ENCODE measurements at places on chromosomes 2 and 18.

GRCh38 chr2:69619725-69620124 is 23.8 kb downstream of the AAK1 start:
- DNase-seq: no peak

DNA sequence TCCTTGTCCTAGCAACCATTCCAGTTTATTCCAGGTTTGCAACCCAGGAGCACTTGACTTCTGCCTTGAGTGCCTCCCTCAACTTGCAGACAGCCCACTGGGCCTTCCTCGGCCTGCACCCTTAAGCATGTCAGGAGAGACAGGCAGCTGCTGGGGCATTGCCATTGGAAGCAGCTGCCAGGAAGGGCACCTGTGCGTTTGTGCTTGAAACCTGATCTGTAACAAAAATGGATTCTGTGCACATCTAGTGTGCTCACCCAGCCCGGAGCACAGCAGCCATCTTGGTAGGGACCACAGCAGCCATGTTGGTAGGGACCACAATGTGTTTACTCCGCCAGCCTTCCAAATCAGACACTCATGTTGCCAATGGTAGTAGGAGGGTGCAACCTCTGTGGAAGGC is 44.3 kb upstream of the GLI2 start:
- DNase-seq: no peak

DNA sequence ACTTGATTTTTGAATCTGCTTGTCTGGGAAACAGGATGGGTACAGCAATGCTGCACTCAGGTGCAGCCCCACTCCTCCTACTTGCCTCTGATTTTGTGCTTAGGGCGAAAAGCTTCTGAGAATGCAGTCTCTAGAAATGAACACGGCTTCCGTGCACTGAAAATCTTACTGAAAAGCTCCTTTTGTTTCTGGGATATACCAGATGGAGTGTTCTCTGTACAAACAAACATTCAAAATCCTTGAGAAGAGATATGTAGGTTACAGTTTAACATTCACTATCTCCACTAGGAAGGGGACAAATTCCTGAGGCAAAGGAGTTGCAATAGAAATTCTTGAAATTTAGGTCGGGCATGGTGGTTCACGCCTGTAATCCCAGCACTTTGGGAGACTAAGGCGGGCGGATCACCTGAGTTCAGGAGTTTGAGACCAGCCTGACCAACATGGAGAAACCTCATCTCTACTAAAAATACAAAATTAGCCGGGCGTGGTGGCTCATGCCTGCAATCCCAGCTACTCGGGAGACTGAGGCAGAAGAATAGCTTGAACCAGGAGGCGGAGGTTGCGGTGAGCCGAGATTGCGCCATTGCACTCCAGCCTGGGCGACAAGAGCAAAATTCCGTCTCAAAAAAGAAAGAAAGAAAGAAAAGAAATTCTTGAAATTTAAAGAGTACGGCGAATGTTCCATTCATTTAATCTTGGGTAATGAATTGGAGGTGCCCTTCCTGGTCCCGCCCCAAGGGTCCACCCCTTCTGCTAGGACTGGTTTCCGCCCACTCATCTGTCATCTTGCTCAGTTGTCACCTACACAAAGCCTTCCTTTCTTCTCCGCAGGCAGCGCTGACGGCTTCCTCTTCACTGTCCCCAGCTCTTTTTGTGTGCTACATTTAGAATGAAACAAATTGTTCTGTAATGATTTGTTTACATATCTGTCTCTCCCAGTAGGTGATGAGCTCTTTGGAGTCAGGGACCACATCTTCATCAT is 92.4 kb downstream of the SOCS6 start:
- DNase-seq: no peak

DNA sequence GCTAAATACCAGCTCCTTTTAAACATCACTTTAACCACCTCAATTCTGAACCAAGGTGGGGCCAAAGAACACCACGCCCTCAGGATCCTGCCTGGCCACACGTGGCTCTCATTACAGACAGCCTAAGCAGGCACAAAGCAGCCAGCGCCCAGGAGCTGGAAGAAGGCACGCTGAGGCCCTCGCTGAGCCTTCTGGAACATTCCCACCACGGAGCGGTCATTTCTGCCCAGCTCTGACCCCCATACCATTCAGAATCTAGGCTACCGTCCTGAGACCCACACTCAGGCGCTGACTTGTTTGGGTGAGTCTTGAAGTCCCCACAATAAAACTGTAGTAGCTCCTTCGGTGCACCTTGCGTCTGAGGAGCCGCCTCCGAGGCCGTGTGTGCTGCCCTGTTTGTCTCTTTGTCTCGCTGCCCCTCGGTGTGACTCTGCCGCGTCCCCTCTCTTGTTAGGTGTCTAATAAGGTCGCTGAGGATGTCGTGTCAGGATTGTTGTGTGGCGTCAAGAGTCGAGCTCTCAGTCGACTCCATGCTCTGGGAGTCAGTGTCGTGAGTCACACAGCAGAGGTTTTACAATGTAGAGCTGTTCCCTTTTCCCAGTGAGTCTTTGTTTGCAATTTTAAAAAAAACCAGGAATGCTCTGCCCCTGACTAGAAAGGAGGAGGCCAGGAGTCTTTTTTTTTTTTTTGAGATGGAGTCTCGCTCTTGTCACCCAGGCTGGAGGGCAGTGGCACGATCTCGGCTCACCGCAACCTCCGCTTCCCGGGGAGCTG is 242.4 kb downstream of the KLHL29 start:
- no peak for DNase-seq

DNA sequence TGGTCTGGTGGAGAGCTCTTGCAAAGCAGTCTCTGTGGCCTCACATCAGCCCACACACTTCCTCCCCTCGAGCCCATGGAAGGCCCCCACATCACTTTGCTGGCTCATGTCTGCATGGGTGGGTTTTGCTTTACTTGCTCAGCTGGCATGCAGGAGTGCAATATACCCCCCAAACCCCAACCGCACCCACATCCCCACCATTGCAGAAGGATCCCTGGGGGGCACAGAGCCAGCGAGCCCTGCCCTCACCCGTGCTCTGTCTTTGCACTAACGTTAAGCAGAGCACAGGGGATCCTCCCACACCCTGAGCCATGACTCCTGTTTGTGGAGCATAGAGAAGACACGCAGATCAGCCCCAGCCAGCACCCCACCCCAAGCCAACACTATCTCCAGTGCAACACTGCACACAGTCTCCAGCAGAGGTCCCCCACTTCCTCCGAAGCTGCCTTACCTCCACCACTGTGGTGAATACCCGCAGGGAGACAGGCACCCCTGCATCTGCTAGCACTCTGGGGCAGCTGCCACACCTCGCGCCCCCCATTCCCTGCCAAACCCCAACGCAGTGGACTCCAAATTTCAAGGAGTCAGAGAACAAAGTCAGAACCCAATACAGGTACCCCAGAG is 177.8 kb upstream of the RGPD4 start:
- no peak for DNase-seq

GRCh38 chr2:236769981-236770671 is 200.5 kb downstream of the ACKR3 start:
- DNase-seq: no peak

GRCh38 chr2:112846031-112846430 is 9.5 kb upstream of the IL1B start:
- no peak for DNase-seq

- no peak for DNase-seq
Measured at GRCh38 chr18:11064106-11064505, 85.3 kb downstream of the PIEZO2 start.

GRCh38 chr2:239318151-239318611 is 82.6 kb downstream of the HDAC4 start:
- DNase-seq: no peak

GRCh38 chr2:11502740-11503292 is 31.0 kb upstream of the GREB1 start:
- DNase-seq: no peak

GRCh38 chr2:202508686-202509085 is 126.1 kb upstream of the FAM117B start:
- no peak for DNase-seq

GRCh38 chr2:127219171-127220070 is 678 bp downstream of the CYP27C1 start:
- no peak for DNase-seq

DNA sequence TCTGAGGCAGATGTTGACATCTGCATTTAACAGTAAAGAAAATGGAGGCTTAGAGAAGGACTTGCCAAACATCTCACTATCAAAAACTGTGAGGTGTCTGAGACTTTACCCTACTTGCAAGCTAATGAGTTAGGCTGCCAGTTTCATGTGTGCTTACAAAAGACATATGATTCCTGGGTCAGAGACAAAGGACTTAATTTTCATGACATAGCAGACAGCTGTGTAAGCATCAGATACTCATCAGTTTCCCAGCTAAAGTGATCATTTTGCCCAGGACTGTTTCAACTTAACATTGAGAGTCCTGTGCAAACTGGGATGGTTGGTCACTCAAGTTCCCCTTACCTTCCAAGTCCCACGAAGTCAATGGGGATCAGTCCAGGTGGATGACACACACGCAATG is 18.9 kb upstream of the DAPL1 start:
- DNase-seq: no peak

DNA sequence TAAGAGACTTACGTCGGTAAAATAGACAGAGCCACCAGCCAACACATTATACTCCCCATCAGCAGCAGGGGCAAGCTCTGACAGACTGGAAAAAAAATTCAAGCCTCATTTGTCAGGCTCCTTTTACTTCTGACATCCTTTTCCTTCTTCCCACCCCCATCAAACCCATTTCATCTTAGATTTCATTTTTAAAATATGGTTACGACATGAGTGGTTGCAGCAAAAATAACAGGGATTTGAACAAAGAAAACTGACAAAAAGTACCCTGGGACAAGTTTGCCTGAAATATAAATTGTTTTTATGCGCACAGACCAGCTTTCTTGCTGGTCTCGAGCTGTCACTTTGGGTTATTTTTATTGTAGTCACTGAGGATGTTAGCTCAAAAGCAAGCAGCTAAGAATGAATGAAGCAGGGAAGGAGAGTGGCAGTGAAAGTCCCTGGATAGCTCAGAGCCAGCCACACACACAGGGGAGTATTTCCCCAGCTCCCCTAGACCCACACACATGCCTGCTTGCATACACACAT is 30.7 kb upstream of the LINC00305 start:
- DNase-seq: no peak

DNA sequence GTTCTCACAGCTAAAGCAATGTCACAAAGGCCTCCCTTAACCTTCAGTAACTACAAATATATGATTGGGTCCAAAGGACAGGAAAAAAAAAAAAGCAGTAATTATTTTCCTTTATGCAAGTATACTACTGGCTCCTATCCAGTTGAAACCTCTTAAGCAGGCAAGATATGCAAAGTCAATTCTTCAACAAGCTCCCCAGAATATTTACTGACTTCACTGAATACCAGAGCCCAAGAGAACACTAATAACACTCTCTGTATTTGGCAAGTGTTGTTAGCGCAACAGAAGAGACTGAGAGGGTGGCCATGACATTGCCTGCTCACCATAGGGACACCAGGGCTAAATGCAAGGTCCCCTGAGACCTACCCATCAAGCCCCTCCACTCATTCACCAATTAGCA is 74.5 kb downstream of the AP1S3 start:
- DNase-seq: no peak
